ENCODE measurements at places on chromosomes 1 and 21.

DNA sequence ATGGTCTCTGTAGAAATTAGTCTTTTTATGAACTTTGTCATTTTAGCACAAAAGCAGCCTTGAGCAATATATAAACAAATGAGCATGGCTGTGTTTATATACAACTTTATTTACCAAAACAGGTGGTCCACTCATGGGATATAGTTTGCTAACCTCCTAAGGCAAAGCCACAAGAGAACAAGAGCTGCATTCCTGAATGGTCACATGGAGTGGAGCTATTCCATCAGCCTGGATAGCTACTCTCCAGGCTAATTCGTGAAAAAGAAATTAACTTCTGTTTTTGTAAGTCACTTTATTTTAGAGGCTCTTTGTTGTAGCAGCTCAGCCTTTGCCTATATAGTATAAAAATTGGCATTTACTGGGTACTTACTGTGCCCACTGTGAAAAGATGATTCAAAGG lies 163.3 kb upstream of the FAM78B start:
- DNase-seq, result no peak

GRCh38 chr1:162596514-162597170 lies 35.1 kb downstream of the UAP1 start:
- DNase-seq, result no peak

- DNase-seq, result no peak
These were observed 121.4 kb downstream of the ADSS2 start for GRCh38 chr1:244330318-244330625.

DNA sequence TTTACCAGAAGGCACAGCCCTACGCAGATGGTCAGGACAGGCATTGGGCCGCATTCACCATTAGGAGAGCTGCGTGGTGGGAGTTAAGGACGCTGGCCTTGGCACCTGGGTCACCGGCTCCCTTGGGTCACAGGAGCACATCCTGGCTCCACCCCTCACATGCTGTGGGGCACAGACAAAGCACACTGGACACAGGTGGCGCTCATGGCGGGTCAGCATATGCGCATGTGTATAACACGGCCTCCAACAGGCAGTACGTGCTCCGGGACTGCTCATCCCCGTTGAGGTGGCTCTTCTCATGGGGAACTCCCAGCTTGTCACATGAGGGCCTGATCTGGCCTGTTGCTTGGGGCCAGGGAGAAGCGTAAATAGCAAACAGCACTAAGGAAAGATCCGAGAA lies 25.0 kb downstream of the PGBD5 start:
- no peak for DNase-seq

- no peak for DNase-seq
These were observed 525 bp downstream of the AIRE start for GRCh38 chr21:44286086-44286715.

GRCh38 chr1:65213271-65214023 lies 65.4 kb downstream of the AK4 start:
- no peak for DNase-seq

DNA sequence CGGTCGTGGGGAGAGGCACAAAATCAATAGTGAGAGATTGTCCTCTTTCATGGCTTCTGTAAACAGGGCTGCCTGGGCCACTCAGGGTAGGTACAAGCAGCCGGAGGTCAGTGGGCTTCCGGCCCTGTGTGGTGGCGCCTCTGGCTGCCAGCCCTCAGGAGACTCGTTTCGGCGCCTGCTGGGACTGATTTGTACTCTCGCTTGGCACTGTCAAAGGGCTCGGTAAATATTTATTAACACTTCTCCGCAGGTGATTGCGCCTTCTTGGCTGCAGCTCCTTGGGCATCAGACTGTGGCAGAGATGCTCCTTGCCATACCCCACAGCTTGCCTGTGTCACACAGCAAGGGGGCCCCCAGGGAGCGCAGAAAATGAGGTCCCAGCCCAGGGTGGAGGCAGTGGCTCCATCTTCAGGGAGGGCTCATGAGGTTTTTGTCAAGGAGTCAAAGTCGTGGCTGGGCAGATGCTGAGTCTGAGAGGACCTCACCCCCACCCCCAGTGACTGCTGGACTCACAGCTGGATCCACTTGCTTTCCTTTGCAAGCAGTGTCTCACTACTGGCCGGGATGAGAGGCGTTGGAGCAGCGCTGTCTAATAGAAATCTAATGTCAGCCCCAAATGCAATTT lies 262.5 kb downstream of the GRIK3 start:
- no peak for DNase-seq

- no peak for DNase-seq
These were observed 359.2 kb upstream of the NCAM2 start for GRCh38 chr21:20639026-20639425.

GRCh38 chr1:46406881-46407608 lies 12.9 kb downstream of the FAAH start:
- DNase-seq, result no peak

- no peak for DNase-seq
These were observed 458.7 kb upstream of the ADAMTS5 start for GRCh38 chr21:27425574-27425973.

DNA sequence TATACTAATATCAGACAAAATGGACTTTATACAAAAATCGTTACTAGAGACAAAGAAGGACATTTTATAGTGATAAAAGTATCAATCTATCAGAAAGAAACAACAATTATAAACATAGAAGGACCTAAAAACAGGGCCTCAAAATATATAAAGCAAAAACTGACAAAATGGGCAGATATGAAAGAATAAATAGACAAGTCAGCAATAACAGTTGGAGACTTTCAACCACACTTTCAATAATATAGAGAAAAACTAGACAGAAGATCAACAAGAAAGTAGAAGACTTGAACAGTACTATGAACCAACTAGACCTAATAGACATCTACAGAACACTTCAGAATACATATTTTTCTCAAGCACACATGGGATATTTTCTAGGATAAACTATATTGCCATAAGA lies 52.4 kb downstream of the MIS18A start:
- no peak for DNase-seq

DNA sequence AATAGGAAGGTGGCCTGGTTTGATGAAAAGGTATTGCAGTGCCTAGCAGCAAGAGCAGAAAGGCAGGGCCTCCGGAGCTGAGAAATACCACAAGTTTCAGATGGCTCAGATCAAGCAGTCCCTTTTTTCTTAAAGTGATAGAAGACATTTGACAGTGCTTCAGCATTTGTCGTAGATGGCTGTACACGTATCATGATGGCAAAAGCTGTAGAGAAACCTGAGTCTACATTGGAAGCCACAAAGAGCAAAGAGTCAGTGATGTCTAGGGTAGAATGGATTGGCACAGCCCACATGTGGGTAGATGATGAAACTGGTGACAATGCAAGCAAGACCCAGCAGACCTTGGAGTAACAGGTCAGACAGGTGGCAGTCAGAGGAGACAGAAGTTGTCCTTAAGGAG lies 101.3 kb upstream of the ARTN start:
- peak; percentile 22 for DNase-seq

GRCh38 chr1:40092706-40093639 lies 4.1 kb downstream of the PPT1 start:
- DNase-seq, result no peak

DNA sequence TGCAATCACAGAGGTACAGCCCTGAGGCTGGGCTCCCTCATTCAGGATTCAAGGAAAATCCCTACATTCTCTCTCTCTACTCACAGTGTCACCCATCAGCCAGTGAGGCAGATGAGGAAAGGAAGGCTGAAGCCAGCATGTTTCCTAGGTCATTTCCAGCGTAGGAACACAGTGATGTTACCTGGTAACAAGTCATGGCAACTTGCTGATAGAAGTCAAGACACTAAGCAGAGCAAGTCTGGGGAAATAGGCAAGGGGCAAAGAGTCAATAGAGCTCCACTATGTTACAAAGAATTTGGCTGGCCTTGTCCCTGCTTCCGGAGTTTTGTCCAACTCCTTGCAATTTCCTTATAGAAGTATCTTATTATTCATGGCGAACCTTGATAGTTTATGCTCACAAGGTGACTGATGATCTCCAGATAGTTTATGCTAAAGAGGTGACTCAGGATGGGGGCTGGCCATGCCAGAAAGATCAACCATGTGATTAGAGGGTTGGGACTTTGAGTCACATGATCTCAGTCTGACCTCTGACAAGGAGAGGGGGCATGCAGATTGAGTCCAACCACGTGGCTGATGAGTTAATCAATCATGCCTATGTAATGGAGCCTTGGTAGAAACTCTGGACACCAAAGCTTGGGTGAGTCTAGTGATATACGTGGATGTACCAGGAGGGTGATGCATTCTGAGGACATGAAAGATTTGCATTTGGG lies 51.1 kb downstream of the SUSD4 start:
- DNase-seq, result no peak

DNA sequence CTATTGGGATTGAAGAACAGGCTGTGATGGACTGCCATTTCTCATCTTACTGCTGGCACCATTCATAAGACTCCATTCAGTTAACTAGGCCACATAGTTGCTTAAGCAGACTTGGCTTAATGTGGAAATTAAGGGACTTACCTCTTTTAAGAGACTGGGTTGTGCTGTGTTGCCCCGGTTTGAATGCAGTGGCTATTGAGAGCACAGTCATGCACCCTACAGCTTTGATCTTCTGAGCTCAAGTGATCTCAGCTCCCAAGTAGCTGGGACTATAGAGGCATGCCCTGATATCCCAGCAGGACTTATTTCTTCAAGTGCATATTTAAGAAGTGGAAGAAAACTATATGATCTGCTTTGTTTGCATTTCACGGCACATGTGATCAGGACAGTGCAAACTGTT lies 181.1 kb downstream of the RASAL2 start:
- DNase-seq, result no peak

- no peak for DNase-seq
These were observed 84.3 kb downstream of the KCNK2 start for GRCh38 chr1:215166886-215167285.

DNA sequence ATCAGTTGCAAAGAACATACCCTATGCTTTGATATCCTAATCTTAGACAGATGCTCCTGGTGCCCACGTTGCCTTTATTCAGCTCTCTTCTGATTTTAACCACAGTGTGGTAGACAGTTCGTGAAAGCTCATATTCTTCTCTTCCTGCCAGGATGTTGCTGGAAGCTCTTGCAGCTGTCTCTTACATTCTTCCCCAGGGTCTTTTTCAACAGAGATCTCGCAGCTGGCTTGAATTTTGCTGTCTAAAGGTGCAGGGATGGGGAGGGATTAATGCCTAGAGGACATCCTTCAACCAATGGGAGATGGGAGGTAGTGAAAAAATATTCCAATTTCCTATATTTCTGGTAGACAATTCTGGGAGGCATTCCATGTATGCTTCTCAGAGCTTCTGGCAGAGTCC lies 150.0 kb upstream of the APP start:
- DNase-seq, result no peak

DNA sequence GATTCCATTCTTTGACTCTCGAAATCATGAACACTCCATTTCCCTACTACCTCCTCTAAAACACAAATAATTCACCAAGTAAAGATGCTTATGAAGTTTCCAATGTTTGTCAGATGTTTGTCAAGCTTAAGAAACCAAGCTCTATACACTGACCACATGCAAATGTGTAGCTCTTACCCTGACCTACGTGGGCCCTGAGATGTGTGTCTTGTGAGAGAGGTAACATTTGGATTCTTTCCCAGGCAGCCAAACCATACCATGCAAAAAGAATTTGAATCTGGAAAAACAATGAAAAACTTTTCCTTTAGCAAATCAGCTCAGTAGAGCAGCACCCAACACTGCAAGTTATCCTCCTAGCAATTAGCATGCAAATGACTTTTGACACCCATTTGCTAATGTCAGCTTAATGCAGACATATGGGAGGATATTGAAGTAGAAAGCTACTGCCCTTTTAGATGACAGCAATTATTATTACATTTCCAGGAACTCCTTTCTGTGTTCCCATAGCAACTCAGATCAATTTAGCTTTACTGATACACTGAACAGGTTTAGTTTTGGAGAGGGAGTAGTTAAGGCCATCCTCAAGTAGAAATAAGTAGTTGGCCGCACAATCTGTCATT lies 83.2 kb upstream of the RGS4 start:
- no peak for DNase-seq

- no peak for DNase-seq
These were observed 242.6 kb downstream of the ZNF648 start for GRCh38 chr1:181818943-181819342.

DNA sequence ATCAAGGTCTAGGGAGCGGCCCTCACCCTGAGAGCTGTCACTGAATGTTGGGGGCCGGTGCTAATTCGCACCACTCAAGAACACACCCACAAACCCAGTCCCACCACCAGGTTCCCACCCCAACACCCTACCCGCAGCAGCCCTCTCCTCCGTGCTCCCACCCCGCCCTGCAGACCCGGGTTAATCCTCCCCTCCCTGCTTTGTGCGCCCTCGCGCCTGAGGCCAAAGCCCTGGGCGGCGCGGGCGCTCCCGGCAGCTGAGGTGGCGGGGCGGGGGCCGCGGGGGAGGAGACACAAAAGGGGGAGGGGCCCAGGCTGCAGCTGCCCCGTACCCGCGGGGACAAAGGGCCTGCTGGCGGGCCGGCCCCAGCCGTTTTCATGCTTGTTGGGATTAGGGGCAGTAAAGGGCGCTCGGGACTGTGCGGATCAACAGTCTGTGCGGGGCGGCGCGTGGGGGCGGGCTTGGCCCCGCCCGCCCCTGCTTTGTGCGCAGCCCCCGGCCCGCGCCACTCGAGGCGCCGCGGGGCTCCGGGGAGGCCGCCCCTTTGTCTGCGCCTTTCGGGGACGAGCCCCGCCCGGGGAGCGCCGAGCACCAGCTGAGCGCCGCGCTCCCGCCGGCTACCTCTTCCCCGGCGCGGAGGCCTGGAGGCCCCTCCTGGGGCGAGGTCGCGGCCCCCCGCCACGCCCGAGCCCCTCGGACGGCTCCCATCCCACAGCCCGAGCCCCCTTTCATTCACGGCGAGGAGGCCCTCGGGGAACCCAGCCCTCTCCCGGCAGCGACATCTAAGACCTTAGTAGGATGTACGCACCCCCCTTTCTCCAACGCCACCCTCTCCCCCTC lies 10.9 kb downstream of the C1orf216 start:
- DNase-seq, result peak; percentile 41

DNA sequence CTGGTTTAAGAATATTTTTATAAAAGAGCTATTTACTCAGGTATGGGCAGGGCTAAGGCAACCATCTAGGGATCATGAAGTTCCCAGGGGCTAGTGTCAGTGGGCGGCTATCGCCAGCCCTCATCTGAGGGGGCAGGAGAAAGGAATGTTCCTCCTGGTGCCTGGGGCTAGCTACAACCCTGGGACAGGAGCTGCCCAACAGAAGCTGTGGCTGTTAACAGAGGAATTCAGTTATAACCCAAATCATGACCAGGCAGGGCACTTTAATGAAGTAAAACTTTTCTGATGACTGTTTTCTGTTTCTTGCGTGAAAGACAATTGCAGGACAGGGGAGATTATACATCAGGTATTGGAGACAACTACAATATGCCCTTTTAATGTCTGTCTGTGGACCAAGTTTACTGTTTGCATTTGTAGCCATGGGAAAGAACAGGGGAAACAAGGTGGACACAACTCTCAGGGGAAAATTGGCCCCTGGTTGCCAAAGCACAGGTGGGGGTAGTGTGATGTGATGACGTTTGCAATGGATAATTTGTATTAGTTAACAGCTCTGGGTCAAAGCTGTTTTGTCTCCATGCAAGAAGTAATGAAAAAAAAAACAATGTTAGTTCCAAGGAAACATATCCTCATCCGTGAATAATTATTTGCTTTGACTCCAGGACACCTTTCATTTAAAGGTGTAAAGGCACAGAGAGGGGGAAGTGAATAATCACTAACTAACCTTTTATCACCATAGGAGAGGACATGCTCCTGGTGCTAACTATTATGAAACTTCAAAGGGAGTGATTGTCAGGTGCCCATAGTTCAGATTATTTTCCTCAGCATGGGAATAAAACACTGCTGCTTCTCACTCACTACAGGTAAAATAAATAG lies 105.2 kb downstream of the TSEN15 start:
- no peak for DNase-seq
